SW 1271 (cell line): ENCODE measurements at places on chromosomes 1 and 21.
A peak's percentile ranks its signal among the peaks of the same experiment; 100 is the strongest.

- no peak for DNase-seq
Observed at GRCh38 chr1:2088458-2088857, 38.2 kb downstream of the PRKCZ start.

- peak; percentile 8 for DNase-seq
Observed at GRCh38 chr1:172089768-172090510, 248.6 kb downstream of the DNM3 start.

- no peak for DNase-seq
Observed at GRCh38 chr1:167533851-167534300, 15.5 kb upstream of the CD247 start.

GRCh38 chr1:216758161-216758560 is 34.9 kb upstream of the ESRRG start:
- no peak for DNase-seq

DNA sequence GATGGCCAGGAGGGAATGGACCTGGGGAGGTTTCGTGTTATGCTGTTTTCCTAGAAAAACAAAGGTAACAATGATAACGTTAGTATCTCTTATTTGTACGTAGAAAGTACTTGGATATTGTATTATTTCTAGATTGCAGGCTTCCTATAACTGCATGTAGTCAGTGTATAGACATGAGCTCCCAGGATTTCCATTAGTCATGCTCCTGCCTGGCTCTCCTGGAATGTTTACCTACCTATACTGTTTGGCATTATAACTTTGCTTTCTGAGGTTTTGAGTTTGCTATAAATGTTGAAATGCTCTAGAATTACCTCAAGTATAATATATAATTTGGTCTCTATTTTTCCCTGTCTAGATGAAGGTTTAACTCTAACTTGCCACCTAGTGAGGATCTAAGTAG is 66.1 kb downstream of the TTC3 start:
- DNase-seq: no peak

- DNase-seq: no peak
Observed at GRCh38 chr1:60090655-60091054, 17.1 kb upstream of the C1orf87 start.

DNA sequence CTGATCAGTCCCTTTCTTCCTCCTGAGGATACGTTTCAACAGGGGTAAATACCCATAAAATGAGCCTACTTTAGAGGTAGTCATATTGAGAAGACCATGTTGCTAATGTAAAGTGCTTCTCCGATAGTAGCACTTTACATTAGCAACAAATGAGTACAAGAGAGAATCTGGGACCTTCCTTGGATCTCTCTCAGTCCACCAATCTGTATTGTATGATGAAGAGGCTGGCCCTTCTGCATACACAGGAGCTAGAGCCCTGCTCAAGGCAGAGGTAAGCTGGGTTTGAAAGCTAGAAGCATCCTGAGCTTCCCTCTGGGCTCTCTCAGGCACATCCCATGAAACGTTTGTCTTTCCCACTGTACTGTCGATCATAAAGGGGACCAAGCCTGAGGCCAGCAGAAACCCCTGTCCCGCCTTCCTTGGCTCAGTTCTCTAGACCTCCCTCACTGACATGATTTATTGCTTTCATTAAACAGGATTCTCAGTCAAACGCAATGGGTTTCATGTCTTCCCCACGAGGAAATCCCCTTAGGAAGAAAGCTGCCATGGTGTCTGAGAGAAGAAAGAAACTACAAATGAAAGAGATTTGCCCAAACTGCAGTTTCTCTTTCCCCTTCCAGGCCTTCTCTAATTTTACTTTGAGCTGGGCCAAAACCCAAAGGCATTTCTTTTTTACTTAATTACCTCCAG is 62.8 kb upstream of the BCAR3 start:
- DNase-seq: no peak

DNA sequence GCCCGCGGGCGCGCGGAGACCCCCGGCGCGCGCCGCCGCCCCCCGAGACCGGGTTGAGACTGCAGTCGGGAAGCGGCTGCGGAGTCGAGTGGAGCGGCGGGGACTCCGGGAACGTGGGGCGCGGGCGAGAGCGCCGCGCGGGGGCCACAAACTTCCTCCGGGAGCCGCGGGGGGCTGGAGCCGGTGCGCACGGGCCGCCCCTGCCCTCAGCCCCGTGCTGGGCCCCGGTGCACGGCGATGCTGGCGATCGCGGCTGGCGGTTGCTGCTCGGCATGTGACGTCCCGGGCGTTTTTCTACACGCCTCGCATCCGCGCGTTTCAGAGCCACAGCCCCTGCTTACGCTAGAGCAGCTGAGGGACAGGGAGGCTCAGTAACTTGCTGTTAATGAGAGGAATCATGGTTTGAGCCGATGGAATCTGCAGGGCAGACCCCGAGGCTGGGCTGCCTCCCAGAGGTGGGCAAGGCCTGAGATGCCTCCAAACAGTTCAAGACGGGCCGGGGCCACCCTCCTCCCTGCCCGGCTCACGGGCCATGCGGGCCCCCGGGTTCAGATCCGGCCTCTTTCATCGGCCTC is 520 bp downstream of the TMEM201 start:
- DNase-seq: peak; percentile 15

GRCh38 chr1:247330548-247331171 is 1.0 kb downstream of the ZNF496 start:
- no peak for DNase-seq

DNA sequence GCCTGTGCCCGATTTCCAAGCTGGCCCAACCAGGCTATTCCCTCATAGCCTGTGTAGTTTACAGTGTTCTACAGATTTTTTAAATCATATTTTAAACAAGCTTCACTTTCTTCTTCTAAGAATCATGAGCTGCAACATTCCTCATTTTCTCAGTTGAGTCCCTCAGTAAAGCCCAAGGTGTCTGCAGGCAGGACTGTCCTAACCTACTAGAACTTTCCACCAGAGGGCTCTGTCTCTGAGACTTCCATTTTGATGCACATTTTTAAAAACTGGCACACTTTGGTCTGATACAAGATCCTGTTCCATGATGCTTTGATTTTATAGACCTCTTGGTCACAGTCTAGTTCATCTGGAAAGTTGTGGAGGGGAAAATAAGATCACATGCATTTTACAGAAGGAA is 21.6 kb upstream of the SLAMF6 start:
- DNase-seq: peak; percentile 5

GRCh38 chr1:19768353-19769210 is 31.1 kb downstream of the TMCO4 start:
- no peak for DNase-seq

DNA sequence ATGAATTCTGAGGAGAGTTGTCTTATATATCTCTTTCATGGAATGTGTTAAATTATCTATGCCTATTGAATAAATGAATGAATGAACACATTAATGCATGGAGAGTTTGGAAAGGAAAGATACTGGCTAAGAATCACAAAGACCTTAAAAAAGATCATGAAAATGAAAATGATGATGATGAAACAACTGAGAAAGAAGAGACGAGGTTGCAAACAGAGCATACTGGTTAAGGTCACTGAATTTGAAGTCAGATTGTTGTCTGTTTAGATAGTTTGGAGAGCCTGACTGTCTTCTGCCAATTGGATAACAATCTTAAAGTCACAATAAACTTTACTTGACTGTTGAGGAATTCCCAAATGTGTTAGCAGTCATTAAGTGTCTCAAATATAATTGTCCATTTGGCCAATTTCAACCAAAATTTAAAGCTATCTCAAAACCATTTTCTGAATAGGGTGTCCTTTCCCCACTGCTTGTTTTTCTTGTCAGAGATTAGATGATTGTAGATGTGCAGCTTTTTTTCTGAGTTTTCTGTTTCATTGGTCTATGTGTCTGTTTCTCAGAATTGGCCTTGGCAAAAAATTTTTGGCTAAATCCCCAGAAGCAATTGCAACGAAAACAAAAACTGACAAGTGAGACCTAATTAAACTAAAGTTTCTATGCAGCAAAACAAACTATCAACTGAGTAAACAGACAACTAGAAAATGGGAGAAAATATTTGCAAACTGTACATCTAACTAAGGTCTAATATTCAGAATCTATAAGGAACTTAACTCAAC is 132.2 kb downstream of the PTGER3 start:
- no peak for DNase-seq

- DNase-seq: no peak
Observed at GRCh38 chr1:8816264-8816663, 1.2 kb downstream of the RERE start.

DNA sequence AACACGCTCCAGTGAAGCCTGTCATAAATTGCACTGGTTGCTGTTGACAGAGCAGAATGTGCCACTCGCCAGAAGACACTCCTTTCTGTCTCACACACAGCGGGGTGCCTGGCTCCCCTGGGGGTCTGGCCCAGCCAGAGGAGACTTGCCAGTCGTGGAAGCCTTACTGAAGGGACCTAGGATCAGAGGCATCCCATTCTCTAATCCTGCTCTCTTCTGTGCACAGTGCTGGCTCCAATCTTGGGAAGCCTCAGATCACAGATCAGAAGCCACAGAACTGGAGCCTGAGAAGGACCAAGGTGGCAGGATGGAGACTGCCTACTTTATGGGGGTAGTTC is 1.4 kb downstream of the SLC9A1 start:
- DNase-seq: no peak

- peak; percentile 80 for DNase-seq
Observed at GRCh38 chr1:89910780-89911179, 84.1 kb upstream of the ZNF326 start.

GRCh38 chr1:2496087-2496622 is 20.1 kb downstream of the PLCH2 start:
- DNase-seq: no peak

DNA sequence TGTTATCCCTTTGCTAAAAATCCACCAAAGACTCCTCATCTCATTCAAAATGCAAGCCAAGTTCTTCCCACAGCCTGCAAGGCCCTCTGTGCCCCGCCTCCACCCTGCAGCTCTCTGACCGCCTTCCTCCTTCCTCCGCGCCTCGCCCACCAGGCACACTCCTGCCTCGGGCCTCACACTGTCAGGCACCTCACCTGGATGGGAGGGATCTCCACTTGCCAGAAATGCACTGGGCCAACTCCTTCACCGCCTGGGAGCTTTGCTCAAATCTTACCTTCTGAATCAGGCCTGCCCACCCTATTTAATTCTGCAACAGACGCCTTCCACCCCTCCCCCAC is 26.2 kb downstream of the PGBD5 start:
- no peak for DNase-seq

DNA sequence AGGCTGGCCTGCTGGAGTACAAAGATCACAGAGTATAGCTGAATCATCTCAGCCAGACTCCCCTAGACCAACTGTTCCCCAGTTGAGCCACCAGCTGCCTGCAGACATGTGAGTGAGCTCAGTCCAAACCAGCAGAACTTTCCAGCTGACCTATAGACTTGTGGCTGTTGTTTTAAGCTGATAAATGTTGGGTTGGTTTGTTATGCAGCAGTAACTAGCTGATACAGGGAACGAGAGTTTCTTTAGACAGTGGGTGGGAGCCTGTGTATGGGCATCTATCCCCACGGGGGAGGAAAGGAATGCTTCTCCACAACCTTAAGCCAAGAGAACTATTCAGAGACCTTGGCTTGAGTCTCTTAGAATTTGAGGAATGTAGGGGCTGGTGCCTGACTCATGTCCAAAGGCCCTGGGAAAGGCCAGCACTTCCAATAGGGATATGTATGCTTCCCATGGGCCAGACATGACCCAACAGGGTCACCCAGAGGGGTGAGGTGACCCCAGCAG is 30.1 kb downstream of the SLC1A7 start:
- no peak for DNase-seq

DNA sequence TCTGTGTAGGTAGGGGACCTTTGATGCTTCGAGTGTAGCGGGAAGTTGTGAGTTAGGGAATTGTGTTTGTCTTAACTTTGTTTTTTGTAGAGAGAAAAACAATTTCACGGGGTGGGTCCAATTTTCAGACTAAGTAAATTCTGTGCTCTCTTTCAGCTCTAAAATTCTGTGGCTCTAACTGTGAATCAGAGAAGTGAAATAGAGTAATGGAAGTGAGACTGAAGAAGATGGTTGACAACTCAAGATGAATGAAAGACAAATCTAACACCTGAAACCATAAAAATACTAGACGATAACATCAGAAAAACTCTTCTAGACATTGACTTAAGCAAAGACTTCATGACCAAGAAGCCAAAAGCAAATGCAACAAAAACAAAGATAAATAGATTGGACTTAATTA is 4.4 kb upstream of the FMO1 start:
- DNase-seq: no peak

DNA sequence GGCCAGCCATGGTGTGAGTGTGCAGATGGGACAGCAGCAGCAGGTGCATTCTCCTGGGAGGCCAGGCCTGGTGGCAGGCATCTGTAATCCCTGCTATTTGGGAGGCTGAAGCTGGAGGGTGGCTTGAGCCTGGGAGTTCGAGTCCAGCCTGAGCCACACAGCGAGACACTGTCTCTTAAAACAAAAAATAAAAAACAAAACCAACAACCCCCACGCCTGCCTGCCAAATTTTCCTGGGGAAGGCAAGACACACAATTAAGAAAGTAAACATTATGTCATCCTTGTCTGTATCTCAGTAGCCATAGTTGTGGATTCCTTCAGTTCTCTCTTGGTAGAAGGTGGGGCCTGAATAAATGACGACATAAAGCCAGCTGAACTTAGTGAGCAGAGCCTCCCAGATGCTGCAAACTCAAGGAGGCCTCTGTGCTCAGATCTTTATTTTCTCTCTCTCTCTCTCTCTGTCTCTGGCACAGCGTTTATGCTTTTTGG is 57.6 kb upstream of the CD34 start:
- no peak for DNase-seq

- no peak for DNase-seq
Observed at GRCh38 chr1:240093120-240093961, 1.7 kb downstream of the FMN2 start.

DNA sequence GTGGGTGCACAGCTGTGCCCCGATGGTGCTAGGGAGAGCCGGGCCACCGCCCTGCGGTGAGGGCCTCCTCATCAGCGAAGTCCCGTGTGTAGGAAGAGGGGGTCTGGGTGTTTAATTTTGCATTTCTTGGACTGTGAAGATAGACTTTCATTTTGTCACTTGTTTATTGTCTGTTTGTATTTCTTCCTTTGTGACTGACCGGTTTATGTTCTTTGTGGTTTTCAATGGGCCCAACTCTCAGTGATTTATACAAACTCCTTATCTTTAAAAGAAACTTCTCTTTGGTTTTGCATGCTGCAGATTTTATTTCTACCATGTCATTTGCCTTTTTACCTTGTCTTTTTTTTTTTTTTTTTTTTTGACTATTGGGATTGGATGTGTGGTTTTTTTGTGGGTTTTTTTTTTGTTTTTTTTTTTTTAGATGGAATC is 65.1 kb downstream of the COL18A1 start:
- DNase-seq: no peak

- peak; percentile 54 for DNase-seq
Observed at GRCh38 chr1:173255214-173255813, 48.2 kb upstream of the TNFSF4 start.

DNA sequence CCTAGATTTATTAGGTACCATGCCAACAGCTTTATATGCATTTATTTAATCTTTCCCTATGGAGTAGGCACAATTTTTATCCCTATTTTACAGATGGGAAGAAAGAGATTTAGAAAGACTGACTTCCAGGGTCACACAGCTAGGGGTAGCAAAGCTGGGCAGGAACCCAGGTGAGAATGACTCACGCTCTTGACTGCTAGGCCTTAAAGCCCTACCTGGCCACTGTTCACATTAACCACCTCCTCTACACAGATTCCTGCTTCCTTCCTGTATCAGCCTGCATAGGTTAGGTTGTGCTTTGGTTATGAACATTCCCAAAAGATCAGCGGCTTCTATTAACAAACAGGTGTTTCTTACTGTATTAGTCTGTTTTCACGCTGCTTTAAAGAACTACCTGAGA is 53.2 kb downstream of the DNAJC6 start:
- DNase-seq: no peak
